COR-L47 (cell line): ENCODE measurements at places on chromosomes 5 and 9.

GRCh38 chr9:30198463-30199309 lies 2185.8 kb upstream of the ACO1 start:
- no peak for DNase-seq

DNA sequence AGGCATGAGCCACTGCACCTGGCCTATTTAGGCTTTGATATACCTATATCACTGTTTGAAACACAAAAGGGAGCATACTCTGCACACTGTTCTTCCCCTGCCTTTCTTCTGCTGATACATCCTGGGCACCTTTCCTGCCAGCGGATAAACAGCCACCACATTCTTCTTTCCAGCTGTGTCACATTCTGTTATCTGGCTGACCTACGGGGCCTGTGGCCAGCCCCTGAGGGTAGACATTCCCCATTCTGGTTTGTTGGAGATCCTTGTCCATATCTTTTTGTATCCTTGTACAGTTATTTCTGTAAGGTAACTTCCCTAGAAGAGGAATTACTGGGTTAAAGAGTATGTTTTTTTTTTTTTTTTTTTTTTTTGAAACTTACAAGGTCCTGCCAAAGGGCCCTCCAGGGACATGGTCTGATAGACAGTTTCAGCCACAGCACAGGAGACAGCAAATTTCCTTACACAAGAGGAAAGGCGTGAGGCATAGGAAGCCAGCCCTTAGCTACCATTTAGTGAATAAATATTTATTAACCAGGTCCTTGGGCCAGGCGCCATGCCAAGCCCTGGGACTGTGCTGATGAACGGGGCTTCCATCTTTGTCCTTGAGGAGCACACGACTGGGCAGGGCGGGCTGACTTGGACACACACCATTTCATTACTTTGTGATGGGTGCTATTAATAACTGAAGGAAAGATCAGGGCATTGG lies 57.8 kb downstream of the ERGIC1 start:
- no peak for DNase-seq

- no peak for DNase-seq
Observed at GRCh38 chr5:134124289-134125038, 10.0 kb downstream of the TCF7 start.

DNA sequence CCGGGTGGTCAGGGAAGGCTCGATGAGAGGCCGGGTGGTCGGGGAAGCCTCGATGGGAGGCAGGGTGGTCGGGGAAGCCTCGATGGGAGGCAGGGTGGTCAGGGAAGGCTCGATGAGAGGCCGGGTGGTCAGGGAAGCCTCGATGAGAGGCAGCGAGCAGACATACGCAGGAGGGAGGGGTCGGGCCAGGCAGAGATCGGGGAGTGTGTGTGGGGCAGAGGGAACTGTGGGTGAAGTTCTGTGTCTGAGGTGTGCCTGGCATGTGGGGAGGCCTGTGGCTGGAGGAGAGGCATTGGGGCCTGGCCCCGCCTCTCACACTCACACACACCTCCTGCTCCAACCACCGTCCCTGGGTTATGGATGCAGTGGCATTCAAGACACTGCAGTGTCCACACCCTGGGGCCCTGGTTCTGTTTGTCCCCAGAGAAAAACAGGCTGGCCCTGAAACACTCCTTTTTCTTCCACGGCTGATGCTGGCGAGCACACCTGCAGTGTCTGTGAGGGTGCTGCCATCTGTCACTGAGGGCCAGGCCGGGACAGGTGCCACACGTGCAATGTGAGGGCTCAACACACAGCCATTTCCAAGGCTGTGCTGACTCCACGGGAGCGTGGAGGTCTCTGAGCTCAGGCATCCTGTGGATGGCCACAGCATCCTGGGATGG lies 6.5 kb upstream of the PLEKHG4B start:
- DNase-seq: no peak

GRCh38 chr9:37719526-37719925 lies 34.1 kb upstream of the TRMT10B start:
- DNase-seq: no peak

DNA sequence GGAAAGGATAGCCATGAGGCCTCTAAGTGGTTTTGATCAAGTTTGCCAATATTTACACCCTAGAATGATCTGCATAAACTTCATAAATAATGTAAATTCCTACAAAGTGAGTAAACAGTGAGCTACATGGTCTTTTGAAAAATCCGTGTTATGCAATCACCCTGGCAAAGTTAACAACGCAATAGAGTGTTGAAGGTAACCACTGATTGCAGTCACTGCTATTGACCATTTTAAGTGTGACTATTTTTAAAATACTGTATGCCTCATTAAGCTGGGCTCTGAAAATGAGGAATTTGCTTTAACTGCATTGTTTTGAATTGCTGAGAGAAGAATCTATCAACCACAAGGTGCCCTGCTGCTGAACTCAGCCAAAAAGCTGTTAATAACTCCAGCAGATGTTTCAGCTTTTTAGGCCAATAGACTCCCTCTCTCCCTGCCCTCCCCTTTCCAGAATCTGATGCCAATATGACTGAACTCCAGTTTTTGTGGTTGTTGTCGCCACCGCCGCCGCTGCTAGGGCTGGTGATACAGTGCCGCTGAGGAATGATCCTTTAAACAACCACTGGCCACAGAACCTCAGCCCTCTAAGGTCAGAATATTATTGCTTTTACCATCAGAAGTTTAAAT lies 35.3 kb upstream of the SMARCA2 start:
- DNase-seq: no peak

DNA sequence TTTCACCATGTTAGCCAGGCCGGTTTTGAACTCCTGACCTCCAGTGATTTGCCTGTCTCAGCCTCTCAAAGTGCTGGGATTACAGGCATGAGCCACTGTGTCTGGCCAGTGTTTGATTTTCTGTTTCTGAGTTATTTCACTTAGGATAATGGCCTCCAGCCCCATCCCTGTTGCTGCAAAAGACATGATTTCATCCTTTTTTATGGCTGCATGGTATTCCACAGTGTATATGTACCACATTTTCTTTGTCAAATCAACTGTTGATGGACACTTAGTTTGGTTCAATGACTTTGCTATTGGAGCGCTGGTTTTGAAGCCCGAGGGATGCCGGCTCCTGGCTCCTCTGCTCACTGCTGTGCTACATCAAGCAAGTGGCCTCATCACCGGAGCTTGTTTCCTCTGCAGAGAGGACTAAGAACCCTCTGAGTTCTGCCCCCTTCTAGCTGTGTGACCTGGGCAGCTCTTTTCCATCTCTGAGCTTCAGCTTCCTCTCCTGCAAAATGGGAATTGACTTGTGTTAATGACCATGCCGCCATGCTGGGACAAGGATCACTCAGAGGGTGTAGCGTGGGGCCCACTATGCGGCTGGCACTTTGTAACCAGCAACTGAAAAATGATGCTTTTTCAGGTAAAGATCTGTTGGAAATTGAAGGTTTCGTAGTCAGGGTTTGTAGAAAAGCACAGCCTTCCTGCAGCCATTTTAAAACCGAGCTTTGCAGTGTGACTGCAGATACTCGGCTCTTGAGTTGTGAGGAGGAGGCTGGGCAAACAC lies 4.6 kb upstream of the NEURL1B start:
- no peak for DNase-seq

GRCh38 chr5:123753937-123754891 lies 242.2 kb downstream of the CSNK1G3 start:
- DNase-seq: no peak

DNA sequence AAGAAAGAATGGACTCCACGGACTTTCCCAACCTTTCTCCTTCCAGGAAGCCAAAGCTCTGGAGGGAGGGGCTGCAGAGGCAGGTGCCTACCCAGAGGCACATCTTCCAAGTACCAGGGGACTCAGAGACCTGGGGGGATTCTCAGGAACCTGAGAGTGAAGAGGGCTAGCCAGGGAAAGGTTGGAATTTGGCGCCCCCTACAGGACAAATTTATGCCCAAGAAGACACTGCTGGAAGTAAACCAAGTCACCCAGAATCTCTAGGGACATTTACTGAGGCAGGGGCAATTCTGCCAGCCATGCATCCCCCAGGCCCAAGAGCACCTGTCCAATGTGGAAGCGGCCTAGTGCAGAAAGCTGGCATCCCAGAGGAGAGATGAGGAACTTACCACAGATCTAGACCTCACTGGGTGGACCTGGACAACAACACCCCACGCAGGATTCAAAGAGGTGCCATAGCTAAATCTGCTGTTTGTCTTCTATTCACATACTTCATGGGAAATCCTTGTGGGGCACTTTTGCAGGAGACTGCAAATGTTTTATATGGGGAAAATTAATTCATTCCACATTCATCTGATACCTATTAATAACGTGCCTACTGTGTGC lies 25.9 kb upstream of the IDNK start:
- DNase-seq: peak; percentile 28

DNA sequence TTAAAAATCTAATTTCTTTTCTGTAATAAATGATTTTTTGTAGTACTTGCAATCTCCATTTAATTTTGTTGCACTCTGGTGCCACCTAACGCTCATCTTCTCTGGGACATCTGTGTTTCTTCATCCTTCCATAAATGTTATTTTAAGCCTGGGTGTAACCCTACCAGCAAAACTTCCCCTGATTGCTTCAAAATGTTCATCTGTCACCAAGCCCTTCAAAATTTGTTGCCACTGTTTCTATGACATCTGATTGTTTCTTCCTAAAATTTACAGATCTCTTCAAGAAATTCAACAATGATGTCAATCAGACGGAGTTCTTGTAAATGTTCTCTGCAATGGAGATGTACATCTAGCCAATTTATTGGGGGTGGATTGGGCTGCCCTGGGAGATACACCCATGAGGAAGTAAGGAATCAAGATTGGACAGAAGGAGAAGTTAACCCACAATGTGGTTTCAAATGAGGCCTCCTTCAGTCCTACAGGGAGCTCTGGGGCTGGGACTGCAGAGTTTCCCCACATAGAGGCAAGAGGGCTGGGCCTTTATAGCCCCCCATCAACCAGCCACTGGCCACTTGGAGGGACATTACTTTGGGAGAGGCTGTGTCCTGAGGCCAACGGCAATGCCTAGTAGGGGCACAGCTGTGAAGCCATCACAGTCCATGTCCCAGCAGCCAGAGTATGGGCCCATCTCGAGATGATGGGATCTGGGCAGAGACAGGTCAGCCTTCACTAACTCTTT lies 23.3 kb downstream of the MCTP1 start:
- no peak for DNase-seq

DNA sequence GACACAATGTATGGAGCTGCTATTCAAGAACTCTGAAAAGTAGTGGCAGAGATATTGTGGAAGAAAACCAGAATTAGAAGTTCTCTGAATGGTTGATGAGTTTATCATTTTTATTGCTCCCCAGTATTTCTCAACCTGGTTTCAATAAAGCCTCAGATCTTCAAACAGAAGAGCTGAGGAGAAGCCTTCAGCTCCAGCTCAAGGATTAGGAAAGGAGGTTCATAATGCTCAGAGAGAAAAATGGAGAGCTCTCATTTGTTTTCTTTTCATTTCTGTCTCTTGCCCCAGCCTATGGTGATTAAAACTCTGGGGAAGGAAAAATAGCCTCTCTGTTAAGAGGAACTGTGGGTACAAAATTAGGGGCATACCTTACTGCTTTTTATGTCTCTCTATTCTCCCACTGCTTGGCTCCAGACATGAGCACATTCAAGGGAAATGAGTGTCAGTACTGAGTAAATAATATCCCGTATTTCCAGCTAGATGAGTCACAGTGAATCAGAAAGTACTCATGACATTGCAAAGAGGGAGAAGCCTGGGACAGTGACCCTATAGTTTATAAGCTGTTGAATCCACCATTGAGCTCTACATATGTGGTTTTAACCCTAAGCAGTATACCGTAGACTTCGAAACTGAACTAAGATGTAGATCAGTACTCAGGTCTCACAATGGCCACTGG lies 138.1 kb downstream of the EMB start:
- DNase-seq: no peak

DNA sequence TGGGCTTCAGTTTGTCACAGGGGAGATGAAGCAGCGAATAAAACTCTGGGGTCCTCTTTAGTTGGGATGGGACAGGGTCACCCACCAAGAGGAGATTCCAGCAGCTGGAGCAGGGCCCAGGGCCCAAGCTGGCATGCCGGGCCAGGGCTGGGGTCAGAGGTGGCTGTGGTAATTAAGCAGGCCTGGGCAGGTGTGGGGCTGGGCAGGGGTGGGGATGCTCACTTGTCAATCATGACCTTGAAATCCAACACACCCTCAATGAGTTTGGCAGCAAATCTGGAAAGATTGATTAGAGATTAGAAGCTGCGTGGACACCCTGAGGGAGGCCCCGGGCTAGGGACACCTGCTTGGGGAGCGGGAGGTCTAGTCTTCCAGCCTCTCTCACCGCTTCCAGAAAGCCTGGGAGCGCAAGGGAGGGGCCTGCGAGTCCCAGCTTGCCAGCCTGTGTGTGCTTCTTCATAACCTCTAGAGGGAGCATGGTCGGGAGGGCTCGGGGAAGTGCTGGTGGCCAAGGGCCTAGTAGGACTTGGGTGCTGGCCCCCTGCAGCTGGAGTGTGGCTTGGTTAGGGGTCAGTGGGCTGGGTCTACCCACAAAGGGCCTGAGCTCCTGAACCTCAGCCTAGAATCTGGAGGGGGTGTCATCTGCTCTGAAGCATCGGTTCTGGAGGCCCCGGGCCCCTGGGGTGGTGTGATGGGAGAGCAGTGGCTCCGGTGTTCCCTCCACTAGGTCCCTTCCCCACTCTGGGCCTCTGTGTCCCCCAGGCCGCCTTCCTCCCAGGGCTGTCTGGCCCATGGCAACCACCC lies 7.6 kb downstream of the CRAT start:
- peak; percentile 51 for DNase-seq

DNA sequence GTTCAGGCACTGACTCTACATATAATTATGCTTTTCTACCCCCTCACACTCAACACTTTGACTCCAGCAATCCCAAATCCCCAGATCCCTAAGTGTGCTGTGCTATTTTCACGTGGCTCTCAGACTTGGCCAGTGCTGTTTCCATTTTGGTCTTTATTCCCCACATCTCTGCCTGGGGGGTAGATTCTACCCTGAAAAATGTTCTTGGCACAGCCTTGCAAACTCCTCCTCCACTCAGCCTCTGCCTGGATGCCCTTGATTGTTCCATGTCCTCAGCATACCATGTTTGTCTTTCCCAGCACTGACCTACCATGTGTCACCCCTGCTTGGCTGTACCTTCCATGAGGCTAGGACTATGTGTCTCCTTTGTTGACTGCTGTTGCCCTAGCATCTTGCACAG lies 43.0 kb downstream of the FXN start:
- no peak for DNase-seq

DNA sequence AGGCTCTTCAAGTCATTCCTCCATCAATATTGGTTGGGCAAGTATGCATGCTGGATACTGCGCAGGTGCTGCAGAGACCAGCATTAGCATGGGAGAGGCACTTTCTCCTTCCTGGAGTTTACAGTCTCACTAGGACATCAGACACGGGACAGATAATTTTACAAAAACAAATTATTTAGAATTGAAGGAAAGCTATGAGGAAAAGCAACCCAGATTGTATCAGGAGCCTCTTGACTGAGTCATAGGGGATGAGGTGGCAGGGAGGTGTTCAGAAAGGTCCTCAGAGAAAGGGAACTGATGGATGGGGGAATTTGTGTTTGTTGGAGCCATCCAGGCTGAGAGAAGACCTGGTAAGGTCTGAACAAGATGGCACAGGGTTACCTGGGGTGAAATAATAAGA lies 24.5 kb upstream of the RAB14 start:
- DNase-seq: no peak

GRCh38 chr9:129678844-129679243 lies 13.4 kb downstream of the PRRX2 start:
- DNase-seq: no peak
